Spleen (tissue), 13 donors: ENCODE measurements at places on chromosomes 5 and 9. TPM values are rescaled to one million over a fixed set of nuclear protein-coding genes. Genes with fewer than 3 reads are reported as not detected.

SEMA5A gene
- 18.6 TPM for total RNA-seq

- DNase-seq, result no peak
- no peaks in the 10 kb centered on the region for H3K27me3 ChIP-seq
- no peak overlapping the region for H3K27ac ChIP-seq
Observed at GRCh38 chr9:13239208-13239607, 40.3 kb downstream of the MPDZ start.

DNA sequence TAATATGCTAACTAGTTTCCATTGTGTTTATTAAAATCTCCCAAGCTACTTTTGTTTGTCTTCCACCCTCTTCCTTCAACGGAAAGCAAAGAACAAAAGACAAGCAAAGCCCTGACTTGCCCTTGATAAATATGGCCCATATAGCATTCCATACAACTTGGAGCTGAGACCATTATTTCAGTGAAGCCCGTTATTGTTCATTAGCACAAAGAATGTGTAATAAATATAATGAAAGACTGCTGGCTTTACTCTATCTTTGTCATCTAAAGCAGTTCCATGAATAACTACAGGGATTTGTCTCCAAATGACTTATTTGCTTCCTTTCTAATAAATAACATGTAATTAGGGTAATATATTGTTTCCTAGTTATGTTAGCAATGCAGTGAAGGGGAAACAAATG, 270.7 kb upstream of the TLE4 start:
- H3K4me1 ChIP-seq, result no peaks in the 10 kb centered on the region
- no peak overlapping the region for H3K4me3 ChIP-seq
- no peaks in the 10 kb centered on the region for H3K27me3 ChIP-seq
- DNase-seq, result no peak

GRCh38 chr5:173954671-173955521, 34.1 kb upstream of the C5orf47 start:
- no peak overlapping the region for H3K27ac ChIP-seq
- no peaks in the 10 kb centered on the region for H3K4me1 ChIP-seq
- H3K27me3 ChIP-seq, result no peaks in the 10 kb centered on the region
- no peak overlapping the region for H3K4me3 ChIP-seq

DNA sequence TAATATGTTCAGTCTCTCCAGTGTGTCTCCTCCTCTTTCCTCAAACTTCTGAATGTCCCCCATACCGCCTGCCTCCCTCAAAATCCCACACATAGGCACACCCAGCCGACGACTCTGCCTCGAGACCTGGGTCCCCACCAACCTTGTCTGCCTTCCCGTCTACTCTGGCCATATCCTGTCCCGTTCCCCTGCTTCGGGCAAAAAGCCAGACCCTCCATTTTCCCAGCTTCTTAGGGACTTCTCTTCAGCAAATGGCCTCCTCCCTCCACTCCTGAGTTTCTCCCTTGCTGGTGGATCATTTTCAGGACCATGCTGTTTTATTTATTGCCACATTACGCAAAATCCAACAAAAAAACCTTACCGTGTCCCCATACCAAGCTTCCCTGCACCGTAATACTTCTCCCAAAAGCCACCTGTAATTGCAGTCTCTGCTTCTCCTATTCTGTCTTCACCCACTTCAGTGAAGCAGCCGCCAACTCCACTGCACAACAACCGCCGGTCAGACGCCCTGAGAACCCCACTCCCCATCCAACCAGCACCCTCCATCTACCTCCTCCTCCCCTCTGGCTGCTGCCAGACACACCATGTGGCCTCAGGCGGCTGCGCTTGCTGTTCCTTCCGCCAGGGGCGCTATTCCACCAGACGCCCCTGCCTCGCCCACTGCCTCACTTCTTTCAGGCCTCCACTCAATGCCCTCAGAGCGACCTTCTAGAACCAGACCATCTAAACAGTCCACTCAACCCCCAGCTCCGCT, 117.0 kb downstream of the TRPM6 start:
- H3K27me3 ChIP-seq, result no peaks in the 10 kb centered on the region
- peak; percentile 77 for DNase-seq
- H3K4me1 ChIP-seq, result no peaks in the 10 kb centered on the region
- H3K4me3 ChIP-seq, result no peak overlapping the region
- H3K36me3 ChIP-seq, result no peaks in the 10 kb centered on the region

DNA sequence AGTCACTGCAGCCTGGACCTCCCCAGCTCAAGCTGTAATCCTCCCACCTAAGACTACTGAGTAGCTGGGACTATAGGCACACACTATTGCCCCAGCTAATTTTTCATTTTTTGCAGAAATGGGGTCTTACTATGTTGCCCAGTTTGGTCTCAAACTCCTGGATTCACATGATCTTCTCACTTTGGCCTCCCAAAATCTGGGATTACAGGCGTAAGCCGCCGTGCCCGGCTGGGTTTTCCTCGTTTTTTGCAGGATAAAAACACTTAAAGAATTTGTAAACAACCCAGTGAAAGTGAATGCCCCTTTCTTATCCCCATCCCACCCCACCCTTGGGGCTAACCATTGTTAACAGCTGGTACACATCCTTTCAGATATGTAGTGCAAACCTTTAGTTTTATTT, 7.7 kb downstream of the CLTB start:
- no peak overlapping the region for H3K4me3 ChIP-seq
- H3K27ac ChIP-seq, result no peak overlapping the region
- peaks cover 63% of the 10 kb centered on the region for H3K36me3 ChIP-seq
- no peaks in the 10 kb centered on the region for H3K4me1 ChIP-seq
- no peak for DNase-seq

DNA sequence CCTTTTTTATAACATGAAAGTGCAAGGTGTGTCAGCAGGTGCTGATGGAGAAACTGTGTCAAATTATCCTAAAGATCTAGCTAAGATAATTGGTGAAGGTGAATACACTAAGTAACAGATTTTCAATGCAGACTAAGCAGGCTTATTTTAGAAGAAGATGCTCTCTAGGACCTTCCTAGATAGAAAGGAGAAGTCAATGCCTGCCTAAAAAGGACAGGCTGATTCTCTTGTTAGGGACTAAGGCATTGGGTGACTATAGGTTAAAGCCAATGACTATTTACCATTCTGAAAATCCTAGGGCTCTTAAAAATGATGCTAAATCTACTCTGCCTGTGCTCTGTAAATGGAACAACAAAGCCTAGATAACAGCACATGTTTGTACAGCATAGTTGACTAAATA, 1682.4 kb downstream of the MAT2B start:
- no peaks in the 10 kb centered on the region for H3K27me3 ChIP-seq
- no peak overlapping the region for H3K4me3 ChIP-seq
- no peak overlapping the region for H3K27ac ChIP-seq

DNA sequence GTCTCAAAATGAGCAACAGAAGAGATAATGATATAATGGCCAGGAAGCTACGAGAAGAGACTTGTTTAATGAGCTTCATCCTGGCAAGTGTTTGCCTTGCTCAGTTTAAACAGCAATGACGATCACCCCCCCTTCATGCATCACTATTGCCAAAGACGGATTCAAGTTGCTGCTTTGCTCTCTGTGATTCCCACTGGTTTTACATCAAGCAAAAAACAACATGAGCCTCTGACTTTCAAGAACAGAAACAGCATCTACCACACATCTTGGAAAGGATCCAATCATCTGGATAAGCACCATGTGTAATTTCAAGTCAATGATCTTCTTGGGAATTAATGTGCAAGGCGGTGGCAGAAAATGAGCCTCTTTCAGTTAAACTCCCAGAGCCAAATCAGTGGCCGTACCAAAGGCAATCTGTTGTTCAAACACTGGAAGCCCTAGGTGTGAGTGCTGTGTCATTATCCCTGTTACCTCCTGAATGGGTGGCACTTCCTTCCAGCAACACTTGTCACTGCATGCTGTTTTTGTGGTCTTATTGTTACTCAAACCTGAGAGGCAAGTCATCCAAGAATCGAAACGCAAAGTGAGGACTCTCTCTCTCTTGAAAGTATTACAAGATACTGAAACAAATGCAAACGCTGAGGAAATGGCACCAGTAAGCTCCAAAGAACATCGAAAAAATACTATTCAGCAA, 72.8 kb downstream of the MED27 start:
- H3K36me3 ChIP-seq, result peaks cover 14% of the 10 kb centered on the region
- H3K27me3 ChIP-seq, result no peaks in the 10 kb centered on the region
- H3K4me3 ChIP-seq, result no peak overlapping the region
- no peak overlapping the region for H3K27ac ChIP-seq
- DNase-seq, result no peak
- peaks cover 20% of the 10 kb centered on the region for H3K4me1 ChIP-seq

GRCh38 chr5:94832685-94833084, 214.2 kb downstream of the SLF1 start:
- DNase-seq, result no peak
- H3K27me3 ChIP-seq, result no peaks in the 10 kb centered on the region
- H3K36me3 ChIP-seq, result no peaks in the 10 kb centered on the region
- no peaks in the 10 kb centered on the region for H3K4me1 ChIP-seq
- H3K27ac ChIP-seq, result no peak overlapping the region

DNA sequence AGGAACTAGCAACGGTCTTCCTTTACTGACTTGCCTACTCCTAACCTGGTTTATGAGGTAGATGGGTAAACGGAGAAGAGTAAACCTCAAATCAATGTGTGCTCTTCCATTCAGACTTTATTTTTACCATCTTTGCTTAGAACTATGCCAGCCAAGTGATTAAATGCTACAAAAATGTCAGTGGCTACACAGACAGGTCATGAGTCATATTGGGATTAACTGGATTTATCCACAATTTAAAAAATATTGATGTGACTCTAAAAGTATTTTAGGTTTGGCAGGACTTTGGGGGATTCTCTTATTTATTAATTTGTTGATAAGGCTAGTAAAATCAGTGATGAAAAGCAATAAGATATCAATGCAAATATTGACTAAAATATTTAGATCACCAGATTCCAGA, 275.0 kb downstream of the PLK2 start:
- H3K27ac ChIP-seq, result no peak overlapping the region
- H3K36me3 ChIP-seq, result no peaks in the 10 kb centered on the region
- no peak overlapping the region for H3K4me3 ChIP-seq
- no peaks in the 10 kb centered on the region for H3K27me3 ChIP-seq

PSD2 gene
- total RNA-seq, result 0.34 TPM

DNA sequence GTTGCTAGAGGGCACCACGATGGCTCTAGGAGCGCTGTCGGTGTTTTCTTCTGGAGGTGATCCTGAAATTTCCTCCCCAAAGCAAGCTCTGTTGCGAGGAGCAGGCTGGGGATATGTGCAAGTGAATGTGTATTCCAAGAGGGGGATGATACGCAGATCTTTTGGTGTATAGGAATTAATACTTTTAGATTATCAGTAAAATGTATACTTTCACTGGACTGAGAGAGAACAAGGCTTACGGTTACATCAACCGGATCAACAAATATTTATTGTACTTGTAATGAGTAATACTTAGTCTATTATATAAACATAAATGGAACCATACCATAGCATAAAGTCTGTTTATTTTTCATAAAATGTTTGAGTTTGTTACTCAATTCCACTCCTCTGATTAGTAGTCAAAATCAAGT, 632 bp upstream of the PRKAA1 start:
- DNase-seq, result no peak
- H3K4me1 ChIP-seq, result peaks cover 38% of the 10 kb centered on the region
- peak overlapping the region; percentile 98 for H3K4me3 ChIP-seq
- H3K27me3 ChIP-seq, result no peaks in the 10 kb centered on the region

DNA sequence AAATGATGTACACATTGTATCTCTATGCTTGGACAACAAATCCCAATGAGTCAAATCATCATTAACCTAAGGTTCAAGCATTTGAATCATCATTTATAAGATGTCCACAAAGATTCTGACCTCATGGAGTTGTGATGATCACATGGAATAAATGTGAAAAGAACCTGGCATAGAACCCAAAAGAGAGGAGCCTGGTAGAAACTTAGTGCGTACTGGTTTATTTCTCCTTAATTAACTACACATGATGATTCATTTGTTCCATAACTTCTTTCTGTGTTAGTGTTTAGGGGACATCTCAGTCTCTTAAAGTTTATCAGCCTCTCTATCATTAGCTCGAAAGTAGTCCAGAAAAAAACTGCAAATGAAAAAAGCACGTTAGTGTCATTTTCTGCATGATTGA, 411.6 kb downstream of the BRINP1 start:
- H3K27me3 ChIP-seq, result no peaks in the 10 kb centered on the region
- no peak for DNase-seq
- no peak overlapping the region for H3K4me3 ChIP-seq
- no peak overlapping the region for H3K27ac ChIP-seq

SURF2 gene
- total RNA-seq, result 8.9 TPM

NCS1 gene
- total RNA-seq, result 1.2 TPM

NKD2 gene
- total RNA-seq, result 23.5 TPM

- H3K27me3 ChIP-seq, result no peaks in the 10 kb centered on the region
- H3K27ac ChIP-seq, result no peak overlapping the region
- H3K4me3 ChIP-seq, result no peak overlapping the region
- H3K36me3 ChIP-seq, result no peaks in the 10 kb centered on the region
Observed at GRCh38 chr9:12717907-12718306, 24.7 kb downstream of the TYRP1 start.

ABCA1 gene
- 59.4 TPM for total RNA-seq

- H3K36me3 ChIP-seq, result no peaks in the 10 kb centered on the region
- H3K27me3 ChIP-seq, result no peaks in the 10 kb centered on the region
- H3K27ac ChIP-seq, result no peak overlapping the region
- H3K4me1 ChIP-seq, result no peaks in the 10 kb centered on the region
Observed at GRCh38 chr5:170993476-170993875, 131.7 kb downstream of the RANBP17 start.

CSF2 gene
- total RNA-seq, result not detected

C5orf34 gene
- total RNA-seq, result 2.7 TPM

IFNB1 gene
- total RNA-seq, result not detected

DNA sequence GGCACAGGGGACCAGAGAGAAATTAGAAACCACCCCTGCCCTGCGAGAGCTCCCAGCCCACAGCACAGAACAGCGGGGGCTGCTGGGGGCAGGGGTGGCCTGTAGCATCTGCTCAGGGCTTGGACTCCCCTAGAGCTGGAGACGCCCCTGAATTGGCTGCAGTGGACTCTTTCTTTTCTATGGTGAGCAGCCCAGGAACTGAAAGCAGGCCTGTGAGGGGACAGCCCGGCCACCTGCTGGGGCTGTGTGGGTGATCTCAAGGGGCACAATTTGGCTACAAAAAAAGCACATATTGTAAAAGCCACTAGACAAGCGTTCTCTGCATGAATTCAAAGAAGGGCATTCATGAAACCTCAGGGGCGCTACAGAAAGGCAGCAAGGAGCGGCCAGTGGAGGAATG, 57.5 kb upstream of the ICE1 start:
- H3K27me3 ChIP-seq, result no peaks in the 10 kb centered on the region
- H3K4me1 ChIP-seq, result peaks cover 4% of the 10 kb centered on the region
- H3K27ac ChIP-seq, result no peak overlapping the region
- H3K36me3 ChIP-seq, result no peaks in the 10 kb centered on the region
